ENCODE measurements at places on chromosomes 7 and 10.

DNA sequence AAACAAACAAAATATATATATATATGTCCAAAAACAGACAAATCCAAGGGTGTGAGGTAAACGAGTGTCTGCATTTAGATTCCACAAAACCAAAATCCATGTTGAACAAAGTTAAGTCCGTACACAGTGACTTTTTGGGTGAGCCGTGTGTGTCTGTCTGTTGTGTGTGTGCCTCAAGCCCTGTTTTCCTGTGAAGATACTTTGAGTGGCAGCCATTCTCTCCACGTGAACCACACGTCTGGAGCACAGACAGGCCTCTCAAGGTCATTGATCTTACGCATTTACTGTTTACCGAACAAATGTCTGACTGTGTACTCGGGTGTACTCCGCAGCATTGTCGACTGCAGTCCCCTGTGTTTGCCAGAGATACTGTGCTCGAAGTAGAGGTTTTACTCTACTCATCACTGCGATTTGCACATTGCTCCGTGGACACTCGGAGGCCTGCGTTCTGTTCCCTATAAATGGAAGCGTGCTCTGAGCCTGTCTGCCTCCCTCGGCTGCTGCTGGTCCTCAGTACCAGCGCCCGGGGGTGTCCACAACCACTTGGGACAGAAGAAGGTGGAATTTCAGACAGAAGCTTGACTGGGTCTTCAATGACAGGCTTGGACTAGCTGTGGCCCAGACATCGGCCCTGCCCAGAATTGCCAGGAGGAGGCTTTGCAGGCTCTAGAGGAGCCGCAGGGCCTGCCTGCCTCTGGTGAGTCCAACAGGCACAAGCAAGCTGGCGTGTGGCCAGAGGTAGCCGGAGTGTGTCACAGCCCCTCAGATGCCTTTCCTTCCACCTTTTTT lies 22.1 kb downstream of the CYP17A1 start:
- no peak for DNase-seq

DNA sequence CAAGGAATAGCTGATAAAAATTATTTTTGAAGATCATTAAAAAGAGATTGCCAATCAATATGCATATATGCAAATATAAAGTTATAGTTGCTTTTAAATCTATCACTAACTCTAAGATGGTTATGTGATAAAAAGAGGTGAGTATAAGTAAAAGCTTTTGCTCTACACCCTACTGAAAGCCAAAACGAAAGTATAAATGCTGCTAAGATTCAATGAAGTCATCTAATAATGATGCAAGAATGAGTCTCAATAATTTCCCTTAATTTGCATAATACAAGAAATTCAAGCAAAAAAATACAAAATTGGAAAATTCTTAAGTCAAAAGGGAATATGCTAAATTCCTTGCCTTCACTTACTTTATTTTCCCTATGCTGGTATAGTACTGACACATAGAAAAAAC lies 75.2 kb downstream of the WAPL start:
- DNase-seq = no peak

DNA sequence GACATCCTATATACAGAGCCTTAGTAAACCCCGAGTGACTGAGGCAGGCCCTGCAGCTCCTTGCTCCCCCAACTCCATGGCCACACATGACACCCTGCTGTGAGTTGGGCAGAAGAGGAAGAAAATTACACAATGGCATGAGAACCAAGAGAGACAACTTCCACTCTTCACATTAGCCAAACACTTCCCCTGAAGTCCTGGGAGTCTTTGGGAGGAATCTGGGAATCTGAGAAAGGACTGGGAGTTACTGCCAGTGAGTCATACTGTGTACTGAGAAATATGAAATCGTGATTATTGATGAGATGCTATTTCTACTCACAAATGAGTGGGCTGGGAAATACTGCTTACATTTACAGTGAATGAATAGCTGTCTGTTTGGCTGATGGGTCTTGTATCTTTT lies 116.6 kb downstream of the SPAG6 start:
- no peak for DNase-seq

DNA sequence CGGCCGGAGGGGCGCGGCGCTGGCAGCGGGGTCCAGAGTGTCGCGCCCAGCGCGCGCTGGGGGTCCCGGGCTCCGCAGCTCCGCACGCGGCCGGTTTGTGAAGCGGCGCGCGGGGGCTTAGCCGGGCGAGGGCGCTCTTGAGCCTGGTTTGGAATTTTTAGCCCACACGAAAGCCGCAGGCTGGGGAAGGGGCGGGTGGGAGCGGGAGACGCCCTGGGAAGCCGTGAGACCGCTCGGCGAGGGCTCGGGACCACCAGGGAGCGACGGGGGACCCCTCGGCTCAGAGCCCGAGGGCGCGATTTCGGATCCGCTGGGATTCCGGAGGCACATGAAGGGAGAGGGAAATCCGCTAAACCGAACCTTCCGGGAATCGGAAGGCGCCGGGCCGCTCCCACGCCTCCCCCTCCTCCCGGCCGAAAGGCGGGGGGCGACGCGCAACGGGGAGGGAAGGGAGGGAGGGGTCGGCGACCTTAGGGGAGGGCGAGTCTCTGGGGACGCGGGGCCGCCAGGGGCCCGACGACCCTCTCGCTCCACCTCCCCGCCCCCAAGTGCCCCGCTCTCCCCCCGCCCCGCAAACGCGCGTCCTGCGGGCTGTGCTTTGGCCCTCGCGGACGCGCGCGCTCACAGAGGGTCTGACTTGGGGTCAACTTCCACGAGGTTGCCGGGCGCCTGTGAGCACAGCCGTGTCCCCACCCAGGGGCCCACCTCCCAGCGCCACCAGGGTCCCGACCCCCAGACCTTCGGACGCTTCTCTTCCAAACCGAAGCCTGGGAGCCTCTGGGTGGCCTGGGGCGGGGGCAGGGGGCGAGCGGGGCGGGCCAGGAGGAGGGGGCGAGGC lies 5.1 kb upstream of the ELFN1 start:
- DNase-seq = peak; percentile 22

DNA sequence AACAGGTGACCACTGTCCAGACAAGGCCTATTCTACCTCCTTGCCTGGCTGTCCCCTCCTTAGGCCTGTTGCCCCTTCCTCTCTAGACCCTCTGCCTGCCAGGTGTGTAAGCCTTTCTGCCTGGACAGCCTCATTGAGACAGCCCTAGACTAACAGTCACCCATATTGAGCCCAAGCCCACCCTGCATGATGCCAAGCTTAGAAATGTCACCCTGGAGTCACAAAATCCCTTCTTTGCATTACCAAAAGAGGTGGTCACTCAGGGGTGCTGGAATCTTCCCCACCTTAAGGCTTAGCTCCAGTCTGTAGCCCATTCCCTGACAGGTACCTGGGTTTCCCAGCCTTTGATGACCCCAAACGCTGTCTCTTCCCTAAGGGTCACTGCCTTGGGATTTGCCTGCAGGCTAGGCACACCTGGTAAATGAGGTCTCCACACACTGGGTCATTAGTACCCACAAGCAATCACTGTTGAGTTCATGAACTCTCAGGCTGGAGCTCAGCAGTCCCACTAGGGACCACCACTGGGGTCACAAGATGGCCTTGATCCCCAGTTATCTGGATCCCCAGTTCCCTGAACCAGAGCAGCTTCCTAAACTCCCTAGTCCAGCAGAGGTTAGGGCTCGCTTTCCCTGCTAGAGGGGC lies 54.9 kb upstream of the CAMK2B start:
- no peak for DNase-seq

Measured in NCI-H1930 (cell line).